ENCODE measurements at places on chromosomes 5 and 9.

DNA sequence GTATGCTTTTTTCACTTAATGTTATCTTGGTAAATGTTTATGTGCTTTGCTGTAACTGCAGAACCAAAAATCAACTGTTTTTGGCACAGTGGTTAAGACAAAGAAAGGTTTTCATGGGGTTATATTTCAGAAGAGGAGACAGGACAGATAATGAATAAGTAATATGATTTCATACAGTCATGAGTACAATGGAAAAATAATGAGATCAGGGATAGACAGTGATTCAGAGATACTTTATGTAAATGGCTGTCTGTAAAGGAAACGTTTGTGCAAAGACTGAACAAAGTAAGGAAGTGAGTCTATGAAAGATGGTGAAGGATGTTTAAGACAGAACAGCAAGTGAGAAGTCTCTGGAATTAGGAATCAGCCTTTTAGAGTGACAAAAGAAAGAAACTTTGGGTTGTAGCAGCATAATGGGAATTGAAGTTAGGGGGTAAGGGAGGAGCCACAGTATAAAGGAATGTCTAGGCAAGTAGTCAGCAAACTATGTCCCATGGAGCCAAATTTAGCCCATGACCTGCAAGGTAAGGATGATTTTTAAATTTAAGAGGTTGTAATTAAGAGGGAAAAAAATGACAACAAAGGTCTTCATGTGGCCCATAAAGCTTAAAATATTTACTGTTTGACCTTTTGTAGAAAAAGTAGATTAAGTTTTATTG, 55.0 kb downstream of the TNPO1 start:
- no peak overlapping the region for H3K27ac ChIP-seq
- DNase-seq = no peak
- no peaks in the 10 kb centered on the region for H3K27me3 ChIP-seq

DNA sequence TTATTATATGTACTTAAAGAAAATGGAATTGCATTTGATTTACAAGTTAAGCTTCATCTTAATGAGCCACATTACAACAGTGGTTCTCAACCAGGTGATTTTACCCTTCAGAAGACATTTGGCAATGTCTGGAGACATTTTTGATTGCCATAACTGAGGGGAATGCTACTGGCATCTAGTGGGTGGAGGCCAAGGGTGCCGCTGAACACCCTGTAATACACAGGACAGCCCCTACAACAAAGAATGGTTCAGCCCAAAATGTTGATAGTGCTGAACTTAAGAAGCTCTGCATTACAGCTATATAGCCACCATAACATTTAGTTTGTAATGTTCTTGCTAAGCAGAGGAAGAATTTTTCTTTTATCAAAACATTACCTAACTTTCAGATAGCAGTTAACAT, 103.1 kb downstream of the PAM start:
- no peak overlapping the region for H3K27ac ChIP-seq
- H3K4me3 ChIP-seq = no peak overlapping the region
- no peaks in the 10 kb centered on the region for H3K36me3 ChIP-seq
- no peaks in the 10 kb centered on the region for H3K27me3 ChIP-seq
- peaks cover 5% of the 10 kb centered on the region for H3K4me1 ChIP-seq

GRCh38 chr5:107893642-107894041, 222.9 kb upstream of the EFNA5 start:
- no peaks in the 10 kb centered on the region for H3K27me3 ChIP-seq
- H3K36me3 ChIP-seq = peaks cover 16% of the 10 kb centered on the region
- peaks cover 2% of the 10 kb centered on the region for H3K4me1 ChIP-seq
- H3K27ac ChIP-seq = no peak overlapping the region

DNA sequence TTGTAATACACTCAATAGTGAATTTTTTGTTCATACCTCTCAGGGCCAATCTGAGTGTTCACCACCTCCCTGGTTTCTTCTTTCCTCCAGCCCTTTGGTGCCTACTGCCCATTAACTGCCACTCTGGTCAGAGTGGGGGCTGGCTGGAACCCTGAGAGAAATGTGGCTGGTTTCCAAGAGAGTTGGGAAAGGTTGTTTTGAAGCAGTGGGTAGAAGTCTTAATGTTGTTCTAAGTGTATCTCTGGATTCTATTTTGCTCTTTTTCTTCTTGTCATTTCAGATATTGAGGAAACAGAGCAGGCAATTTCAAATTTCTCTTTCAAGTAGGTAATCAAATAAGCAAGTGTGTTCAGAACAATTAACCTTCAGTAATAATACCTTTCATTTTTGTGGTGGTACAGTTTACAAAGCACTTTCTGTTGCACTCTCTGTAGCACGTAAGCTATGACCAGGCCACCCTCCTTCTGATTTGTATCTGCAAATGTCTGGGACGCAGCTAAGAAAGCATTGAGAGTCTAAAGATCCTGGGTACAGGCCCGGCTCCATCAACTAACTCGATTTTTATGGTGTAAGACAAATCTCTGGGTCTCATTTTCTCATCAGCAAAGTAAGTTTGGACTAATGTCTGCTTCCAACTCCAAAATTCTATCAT, 8.4 kb downstream of the SLC1A3 start:
- H3K4me3 ChIP-seq = no peak overlapping the region
- no peaks in the 10 kb centered on the region for H3K4me1 ChIP-seq
- H3K27ac ChIP-seq = no peak overlapping the region
- DNase-seq = no peak

DNA sequence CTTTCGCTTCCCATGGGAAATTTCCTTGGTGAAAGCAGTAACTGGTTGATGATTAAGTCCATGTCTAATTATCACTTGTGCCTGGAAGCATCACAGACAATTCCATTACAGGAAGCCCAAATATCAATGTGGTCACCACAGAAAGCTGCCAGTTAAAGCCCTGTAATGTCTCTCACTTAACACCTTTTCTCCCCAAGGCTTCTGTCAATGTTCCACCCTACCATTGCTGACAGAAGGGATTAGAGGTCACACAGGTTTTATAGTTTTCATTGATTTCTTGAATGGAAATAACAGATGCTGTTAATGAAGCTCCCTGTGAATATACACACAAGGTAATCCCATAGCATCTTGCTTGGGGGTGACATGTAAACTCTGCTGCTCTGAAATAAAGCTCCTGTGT, 279.2 kb downstream of the COX7C start:
- no peak for DNase-seq
- peaks cover 3% of the 10 kb centered on the region for H3K27me3 ChIP-seq
- no peak overlapping the region for H3K4me3 ChIP-seq
- no peaks in the 10 kb centered on the region for H3K4me1 ChIP-seq
- H3K36me3 ChIP-seq = no peaks in the 10 kb centered on the region

- DNase-seq = no peak
- no peak overlapping the region for H3K27ac ChIP-seq
- no peak overlapping the region for H3K4me3 ChIP-seq
- H3K27me3 ChIP-seq = peaks cover 7% of the 10 kb centered on the region
- no peaks in the 10 kb centered on the region for H3K4me1 ChIP-seq
Measured at GRCh38 chr5:135567661-135568060, 11.1 kb downstream of the CXCL14 start.

All from naive thymus-derived CD8-positive, alpha-beta T cell (primary cell).